ENCODE measurements at places on chromosomes 6 and 20.

DNA sequence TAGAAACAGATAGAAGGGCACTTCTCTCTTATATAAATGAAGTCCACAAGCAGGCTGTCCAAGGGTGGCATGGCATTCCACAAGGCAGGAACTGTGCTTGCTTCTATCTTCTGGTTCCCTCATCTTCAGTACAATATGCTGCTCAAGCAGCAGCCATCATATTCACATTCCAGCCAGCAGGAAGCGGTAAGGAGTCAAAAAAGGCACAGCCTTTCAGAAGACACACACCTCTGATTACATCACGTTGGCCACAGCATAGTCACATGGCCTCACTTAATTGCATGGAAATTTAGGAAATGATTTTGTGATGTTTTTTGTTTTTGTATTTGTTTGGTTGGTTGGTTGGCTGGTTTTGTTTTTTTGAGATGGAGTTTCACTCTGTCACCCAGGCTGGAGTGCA lies 19.0 kb downstream of the REM1 start:
- no peak for DNase-seq

GRCh38 chr6:105997482-105997881 lies 88.7 kb upstream of the PRDM1 start:
- DNase-seq, result no peak

GRCh38 chr6:13427801-13428582 lies 59.4 kb downstream of the GFOD1 start:
- DNase-seq, result no peak

DNA sequence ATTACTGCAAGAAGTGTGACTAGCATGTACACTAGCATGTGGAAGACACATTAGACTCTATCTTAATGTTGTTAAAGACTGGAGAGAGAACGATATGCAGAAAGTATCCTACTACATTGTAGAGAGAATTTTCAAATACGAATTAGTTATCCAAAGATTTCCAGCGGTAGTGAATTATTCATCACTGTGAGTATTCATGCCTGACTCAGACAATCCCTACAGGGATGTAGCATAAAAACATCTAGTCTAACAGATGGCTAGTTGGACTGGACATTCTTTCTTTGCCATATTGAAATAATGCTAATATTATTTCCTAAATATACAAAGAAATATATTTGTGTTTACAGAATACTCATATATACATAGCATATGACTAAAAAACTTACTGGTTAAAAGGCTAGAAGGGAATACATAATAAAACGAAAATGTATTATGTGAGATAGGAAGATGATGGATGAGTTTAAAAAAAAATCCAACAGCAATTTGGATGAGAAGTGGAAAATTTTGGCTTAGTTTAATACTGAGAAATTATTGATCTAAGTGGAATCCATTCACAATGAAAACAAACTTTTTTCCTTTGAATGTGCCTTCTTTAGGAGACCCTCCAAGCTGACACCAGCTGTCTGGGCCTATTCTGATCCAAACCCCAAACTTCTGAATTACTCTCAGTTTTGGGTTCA lies 580.7 kb downstream of the RFPL4B start:
- no peak for DNase-seq

DNA sequence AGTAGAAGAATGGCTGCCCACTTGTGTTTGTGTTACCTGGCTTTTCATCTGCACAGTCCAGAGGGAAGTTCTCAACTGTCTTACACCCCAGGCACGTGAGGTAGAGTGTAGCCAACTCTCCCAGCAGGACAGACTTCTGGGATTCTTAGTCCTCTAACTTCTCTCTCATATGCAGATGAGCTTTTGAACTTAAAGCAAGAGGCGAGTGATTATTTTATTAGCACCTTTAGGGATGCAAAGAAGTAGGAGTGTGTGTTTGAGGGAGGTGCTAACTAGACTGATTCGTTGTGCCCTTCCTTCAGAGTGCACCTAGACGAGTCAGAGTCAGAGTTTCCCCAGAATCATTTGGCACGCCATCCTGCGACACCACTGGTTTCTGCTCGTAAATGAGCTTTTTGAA lies 10.8 kb downstream of the CDYL start:
- DNase-seq, result no peak

- no peak for DNase-seq
These were observed 3.7 kb upstream of the SIRPA start for GRCh38 chr20:1891263-1892118.

DNA sequence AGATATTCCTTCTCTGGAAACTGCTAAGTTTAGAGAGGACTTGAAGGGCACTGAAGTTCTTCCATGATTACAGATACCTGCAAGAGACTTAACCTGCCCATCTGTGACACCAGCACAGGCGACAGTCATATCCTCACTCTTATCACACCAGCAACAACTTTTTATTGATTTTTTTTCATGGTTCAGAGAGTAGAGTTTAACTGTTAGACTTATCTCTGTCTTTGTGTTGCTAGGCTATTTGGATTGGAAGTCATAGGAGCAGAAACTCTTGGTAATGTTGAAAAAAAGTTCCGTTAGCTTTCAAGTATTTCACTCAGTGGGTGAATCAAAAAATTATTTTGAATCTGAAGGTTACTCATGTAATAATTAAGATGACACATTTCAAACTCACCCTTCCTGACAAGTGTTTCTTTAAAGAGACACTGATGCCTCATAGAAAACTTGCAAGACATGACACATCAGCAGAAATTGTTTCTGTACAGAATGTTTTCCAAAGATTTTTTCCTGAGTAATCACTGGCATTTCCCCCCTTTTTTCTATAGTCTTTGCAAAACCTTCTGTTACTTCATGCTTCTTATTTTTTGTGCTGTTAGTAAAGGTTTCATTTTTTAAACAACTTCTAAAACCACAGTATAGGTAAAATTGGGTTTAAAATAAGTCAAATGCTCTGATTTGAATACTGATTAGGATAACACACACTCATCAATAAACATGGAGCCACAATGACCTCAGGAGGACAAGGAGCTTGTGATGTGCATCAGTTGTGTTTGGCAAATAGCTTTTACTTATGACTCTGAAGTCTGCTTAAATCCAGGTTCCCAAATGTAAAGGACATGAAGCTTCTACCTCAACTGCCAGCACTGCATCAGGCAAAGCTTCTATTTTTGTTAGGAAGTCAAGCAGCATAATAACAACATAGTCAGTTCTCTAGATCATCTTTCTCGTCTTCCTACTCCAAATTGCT lies 252.9 kb upstream of the MAN1A1 start:
- no peak for DNase-seq

DNA sequence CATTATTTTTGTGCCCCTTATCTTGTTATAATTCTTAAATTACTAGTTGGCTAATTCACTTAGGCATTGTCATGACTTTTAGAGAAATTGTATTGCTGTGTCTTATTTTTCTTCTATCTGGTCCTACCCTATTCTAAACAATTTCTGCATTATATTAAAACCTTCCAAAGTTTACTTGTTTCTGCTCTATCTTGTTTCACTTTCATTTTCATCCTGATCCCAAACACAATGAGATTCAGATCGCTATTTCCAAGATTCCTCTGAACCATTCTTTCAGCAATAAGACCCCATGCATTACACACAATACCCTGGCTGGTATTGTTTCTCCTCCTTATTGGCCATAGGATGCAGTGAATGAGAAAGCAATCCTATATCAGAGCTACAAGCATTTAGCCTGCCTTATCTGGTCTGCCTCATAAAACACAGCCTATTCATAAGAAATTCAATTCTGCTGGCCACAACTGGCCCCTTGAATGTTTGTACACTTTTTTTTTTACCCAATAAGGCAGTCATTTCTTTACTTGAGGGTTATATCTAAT lies 69.9 kb upstream of the POU3F2 start:
- no peak for DNase-seq

DNA sequence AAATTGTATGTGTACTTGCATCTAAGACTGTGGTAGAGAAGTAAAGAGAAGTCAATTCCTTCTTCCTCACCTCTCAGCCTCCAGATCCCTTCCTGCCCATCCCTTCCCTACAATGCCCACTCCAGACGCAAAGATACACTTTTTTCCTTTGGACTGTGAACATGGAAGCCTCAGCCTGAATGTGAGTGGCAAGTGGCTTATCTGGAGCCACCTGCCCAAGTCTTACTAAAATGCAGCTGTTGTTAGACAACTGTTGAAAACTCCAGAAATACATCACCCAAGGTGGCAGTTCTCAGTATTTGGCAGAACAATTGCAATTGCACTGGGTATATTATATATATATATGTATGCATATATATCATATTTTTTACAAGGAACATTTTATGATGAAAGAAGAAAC lies 7.5 kb downstream of the VGLL2 start:
- no peak for DNase-seq

- no peak for DNase-seq
These were observed 67.7 kb upstream of the NOTCH4 start for GRCh38 chr6:32291543-32291942.

All from NCI-H1694 treated with DMSO at 0.1 percent for 48 hours (cell line).